ENCODE measurements at places on chromosomes 7 and 10.

DNA sequence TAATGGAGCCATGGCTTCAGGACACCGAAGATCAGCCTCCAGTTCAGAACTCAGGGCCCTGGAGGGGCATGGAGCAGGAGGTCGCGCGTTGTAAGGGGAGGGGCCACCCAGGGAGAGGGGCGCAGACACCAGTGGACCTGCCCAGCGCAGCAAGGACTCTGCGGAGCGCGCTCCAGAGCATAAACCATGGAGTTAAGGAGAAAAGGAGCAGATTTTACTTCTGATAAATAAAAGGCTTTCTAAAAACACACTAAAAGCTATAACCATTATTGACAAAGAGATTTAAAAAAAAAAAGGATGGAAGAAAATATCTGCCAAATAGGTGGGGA is 10.5 kb downstream of the CALY start:
- DNase-seq, result no peak

DNA sequence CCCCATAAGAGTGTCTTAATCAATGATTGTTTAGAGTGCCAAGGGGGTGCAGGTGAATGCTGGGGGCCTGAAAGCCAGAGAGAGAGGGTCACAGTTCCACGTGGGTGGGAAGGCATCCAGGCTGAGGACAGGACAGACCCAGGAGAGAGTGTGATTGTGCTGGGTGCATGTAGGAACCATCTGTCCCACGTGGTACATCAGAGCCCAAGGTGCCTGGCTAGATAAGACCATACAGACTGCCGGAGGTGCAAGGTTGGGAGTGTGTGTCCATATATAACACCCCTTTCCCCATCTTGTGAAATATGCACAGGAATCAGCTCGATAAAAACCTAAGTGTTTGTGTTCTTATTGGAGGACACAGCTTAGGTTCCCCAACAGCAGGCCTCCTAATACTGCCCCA is 85.5 kb downstream of the WIPF3 start:
- no peak for DNase-seq

GRCh38 chr7:157610671-157611295 is 274.0 kb downstream of the DNAJB6 start:
- DNase-seq, result no peak

- DNase-seq, result no peak
Measured at GRCh38 chr7:27192546-27193334, 7.2 kb downstream of the HOXA13 start.

DNA sequence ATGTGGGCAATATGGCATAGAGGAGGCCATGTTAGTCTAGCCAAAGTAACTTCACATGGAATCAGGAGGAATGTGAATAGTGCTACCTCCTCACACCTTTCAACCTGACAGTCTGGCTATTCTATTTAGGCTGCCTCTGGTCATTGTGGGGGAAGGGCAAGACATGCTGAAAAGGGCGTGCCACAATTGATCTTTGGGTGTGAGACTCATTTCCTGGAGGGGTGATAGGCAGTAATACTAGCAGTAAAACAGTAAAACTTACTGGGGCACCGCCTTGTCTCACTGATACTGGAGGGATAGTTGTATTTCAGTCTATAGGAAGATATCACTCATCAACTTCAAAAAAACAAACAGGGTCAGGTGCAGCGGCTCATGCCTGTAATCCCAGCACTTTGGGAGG is 88.7 kb downstream of the TMEM168 start:
- DNase-seq, result no peak

DNA sequence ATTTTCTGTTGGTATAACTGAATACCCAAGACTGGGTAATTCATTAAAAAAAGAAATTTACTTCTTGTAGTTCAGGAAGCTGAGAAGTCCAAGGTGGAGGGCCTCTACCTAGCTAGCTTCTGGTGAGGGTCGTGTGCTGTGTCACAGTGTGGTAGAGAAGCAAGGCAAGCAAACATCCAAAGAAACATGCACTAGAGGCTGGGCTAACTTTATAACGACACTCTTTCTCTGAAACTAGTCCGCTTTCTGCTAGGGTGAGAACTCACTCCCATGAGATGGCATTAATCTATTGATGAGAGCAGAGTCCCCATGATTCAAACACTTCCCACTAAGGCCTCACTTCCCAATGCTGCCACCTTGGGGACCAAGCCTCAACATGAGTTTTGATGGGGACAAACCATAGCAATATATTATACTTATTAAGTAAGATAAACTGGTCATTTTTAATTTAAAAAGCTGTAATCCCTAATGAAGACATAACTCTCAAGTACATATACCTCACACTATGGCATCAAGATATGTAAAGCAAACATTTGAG is 50.8 kb downstream of the PHYHIPL start:
- no peak for DNase-seq

DNA sequence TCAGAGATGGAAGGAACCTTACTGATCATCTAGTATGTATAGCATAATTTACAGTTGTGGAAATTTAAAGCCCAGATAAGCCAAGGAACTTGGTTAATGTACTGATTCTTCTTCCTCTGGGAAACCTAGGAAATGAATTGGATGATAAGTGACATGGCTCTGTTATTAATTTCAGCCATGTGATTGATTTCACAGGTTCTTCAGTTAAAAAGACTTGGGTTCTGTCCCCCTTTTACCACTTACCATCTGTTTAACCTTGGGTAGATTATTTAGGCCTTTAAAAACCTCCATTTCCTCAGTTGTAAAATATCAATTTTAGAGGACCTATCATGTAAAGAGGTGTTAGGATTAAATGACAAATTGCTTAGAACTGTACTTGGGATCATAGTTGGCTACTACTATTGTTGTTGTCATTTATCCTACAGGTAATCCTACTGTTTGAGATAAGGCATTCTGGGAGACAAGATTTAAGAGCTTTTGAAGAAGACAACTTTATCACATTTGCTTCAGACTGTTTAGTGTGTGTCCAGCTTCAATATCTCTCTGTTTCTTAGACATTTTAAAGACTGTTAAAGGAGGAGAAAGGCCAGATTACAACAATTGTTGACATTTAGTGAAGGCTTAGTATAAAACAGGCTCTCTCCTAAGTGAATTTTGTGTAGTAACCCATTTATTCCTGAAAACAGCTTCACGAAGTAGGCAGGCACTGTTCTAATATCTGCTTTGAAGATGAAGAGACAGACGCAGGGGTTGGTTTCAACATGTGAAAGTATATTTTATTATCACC is 997.1 kb upstream of the C7orf33 start:
- no peak for DNase-seq

DNA sequence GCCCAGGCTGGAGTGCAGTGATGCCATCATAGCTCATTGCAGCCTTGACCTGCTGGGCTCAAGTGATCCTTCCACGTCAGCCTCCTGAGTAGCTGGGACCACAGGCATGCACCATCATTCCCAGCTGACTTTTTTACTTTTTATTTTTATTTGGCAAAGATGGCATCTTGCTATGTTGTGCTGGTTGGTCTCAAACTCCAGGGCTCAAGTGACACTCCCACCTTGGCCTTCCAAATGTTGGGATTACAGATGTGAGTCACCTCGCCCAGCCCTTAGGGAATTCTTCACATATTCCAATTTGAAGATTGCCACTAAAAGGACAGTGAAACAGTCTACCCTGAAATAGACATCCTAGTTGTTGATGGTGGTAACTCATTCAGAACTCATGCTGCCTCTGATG is 27.7 kb downstream of the SUGCT start:
- DNase-seq, result no peak

DNA sequence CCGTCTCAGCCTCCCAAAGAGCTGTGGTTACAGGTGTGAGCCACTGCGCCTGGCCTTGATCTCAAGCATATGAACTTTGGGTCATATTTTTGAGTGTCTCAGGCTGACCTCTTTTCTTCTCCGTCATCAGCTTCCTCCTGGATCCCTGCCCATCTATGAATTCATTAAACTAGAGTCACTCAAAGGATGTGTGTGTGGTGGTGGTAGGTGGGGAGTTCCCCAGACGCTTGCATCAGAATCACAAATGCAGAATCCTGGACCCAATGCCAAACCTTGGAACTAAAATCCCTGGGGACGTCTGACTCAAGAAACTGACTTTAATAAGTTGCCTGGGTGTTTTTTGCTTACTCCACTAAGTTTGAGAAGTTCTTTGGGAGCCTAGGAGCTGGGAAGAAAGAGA is 6.7 kb upstream of the CREB5 start:
- no peak for DNase-seq

GRCh38 chr10:113609704-113610108 is 54.1 kb downstream of the NRAP start:
- DNase-seq, result no peak

GRCh38 chr10:102016416-102016815 is 39.6 kb downstream of the ARMH3 start:
- no peak for DNase-seq

- DNase-seq, result no peak
Measured at GRCh38 chr10:119827430-119827829, 45.2 kb downstream of the MCMBP start.

DNA sequence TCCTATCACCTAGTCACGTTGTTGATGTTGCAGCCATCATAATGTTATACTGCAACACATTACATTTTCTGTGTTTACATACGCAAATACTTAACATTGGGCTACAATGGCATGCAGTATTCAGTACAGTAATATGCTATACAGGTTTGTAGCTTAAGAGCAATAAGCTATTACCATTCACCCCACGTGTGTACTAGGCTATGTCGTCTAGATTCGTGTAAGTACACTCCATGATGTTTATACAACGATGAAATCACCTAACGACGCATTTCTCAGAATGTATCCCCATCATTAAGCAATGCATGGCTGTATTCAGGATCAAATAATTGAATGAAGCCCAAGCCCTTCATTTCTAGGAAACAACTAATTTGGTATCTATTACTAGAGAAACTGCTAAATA is 43.4 kb upstream of the C1GALT1 start:
- no peak for DNase-seq

- DNase-seq, result no peak
Measured at GRCh38 chr7:82810558-82811259, 352.0 kb downstream of the PCLO start.

DNA sequence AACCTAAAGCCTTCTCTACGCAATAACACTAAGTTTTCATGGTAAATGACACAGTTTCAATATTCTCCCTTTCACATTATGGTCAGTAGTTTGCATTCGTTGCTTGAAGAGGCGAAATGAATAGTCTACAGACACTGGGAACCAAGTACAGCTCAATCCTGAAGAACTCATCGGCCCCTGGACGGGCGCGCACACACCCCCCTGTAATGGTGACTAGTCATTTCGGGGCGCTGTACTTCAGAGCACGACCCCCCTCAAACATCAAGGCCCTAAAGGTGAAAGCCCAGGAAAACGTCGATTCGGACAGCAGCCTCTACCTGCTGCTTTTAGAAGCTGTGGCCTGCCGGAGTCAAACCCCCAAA is 1.0 kb downstream of the NT5C2 start:
- DNase-seq, result no peak

GRCh38 chr7:122255454-122255853 is 49.1 kb downstream of the FEZF1 start:
- DNase-seq, result no peak

- DNase-seq, result no peak
Measured at GRCh38 chr10:126391192-126391885, 3.1 kb upstream of the ADAM12 start.

- no peak for DNase-seq
Measured at GRCh38 chr10:125105155-125105554, 55.2 kb downstream of the CTBP2 start.

DNA sequence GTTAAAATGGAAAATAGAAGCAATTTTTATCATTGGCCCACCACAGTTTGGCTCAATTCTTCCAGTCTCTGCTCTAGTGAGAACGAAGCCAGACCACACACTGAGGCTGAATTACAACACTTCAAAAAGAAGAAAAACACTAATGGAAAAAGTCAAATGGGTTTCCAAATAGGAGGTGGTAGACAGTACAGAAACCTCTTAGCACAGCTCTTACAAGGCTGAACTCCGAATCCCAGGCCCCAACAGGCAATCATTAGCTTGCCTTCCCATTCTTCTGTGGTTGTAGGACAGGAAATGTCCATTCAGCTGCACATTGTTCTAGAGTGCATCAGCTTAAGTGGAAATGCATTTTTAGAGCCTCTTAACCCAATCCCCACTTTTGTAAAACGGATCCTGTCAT is 115.1 kb upstream of the MEOX2 start:
- DNase-seq, result no peak

GRCh38 chr10:10605551-10606081 is 412.1 kb upstream of the CELF2 start:
- no peak for DNase-seq

GRCh38 chr7:129947701-129948100 is 5.1 kb downstream of the UBE2H start:
- no peak for DNase-seq

DNA sequence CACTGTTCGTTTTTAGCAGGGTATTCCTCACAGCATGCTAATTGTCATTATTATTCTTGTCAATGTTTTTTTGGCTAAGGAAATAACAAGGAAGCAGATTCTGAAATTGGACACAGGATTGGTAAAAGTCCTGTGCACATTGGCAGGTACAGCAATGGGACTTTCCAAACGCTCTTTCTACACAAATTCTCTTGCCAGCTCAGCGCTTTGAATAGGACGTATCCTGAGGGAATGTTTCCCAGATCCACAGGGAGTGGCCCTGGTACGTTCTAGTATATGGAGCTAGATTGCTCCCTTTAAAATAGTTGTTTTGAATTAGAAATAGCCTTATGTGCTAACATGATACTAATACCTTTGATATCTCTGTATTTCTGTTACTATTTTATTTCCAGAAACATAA is 82.8 kb upstream of the GRB10 start:
- DNase-seq, result no peak

DNA sequence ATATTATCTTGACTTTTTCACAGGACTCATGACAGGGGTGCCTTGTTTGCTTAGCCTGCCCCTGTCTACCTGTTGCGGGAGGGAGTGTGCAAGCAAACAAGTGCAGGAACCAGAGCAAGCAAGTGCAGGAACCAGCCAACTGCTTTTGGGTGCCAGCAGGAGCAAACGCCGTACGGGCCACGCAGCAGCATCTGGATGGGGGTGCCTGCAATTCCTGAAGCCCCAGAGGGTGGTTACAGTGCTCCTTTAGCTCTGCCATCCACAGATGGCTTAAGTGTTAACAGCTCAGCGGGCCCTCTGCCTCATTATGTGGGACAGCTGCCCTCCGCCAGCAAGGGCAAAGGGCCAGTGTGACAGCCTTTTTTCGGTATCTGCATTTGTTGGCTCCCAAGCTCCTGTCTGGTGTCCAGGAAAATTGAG is 83.5 kb downstream of the MICU1 start:
- DNase-seq, result no peak

DNA sequence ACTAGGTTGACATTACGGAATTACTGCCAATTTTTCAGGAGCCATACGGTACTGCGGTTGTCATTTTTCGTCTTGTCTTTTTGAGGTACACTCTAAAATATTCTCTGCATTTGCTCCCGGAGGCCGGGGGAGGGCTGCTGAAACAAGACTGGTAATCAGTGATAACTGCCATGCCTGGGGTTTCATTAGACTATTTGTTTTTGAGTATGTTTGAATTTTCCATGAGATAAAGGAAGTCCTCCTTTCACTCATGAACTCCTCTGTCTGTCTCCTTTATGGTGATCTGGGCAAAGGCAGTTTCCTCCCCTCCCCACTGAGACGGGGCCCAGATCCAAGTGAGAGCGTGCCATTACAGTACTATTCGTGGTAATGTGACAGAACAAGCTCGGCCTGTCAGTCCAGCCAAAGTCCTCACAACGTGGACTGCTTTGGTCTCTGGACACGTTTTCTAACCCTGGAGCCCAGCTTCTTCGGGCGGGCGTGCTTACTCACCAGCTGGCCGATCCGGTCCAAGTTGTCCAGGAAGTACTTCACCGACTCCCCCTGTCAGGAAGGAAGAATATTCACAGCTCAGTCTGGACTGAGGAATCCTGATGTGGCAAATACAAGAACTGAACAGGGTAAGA is 45.1 kb downstream of the AMZ1 start:
- no peak for DNase-seq
